CD4-positive, alpha-beta T cell treated with Interleukin-15 for 4 hours (primary cell): ENCODE measurements at places on chromosomes 1 and 21.

DNA sequence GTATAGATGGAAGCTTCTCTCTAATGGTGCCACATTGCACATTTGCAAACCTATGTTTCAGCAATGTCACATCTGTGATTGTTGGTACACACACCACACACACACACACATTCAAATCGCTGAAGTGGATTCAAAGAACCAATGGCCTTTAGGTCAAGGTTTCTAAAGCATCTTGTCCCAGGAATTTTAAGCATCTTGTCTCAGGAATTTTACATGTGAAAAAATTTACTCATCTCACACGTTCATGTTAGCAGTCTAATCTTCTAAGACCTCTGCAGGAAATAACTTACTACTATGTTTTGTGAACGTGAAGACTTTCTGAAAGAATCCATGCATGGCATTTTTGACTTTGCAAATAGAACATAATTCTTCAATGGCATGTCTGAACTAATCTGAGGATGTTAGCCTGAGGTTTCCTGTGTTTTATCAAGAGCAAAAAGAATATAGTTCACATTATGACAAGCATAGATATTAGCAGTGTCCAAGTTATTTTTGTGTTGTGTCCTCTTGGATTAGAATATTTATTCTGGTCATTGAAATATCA lies 125.1 kb downstream of the CYYR1 start:
- DNase-seq, result no peak

- DNase-seq, result no peak
Measured at GRCh38 chr1:63643926-63644325, 50.7 kb downstream of the PGM1 start.

DNA sequence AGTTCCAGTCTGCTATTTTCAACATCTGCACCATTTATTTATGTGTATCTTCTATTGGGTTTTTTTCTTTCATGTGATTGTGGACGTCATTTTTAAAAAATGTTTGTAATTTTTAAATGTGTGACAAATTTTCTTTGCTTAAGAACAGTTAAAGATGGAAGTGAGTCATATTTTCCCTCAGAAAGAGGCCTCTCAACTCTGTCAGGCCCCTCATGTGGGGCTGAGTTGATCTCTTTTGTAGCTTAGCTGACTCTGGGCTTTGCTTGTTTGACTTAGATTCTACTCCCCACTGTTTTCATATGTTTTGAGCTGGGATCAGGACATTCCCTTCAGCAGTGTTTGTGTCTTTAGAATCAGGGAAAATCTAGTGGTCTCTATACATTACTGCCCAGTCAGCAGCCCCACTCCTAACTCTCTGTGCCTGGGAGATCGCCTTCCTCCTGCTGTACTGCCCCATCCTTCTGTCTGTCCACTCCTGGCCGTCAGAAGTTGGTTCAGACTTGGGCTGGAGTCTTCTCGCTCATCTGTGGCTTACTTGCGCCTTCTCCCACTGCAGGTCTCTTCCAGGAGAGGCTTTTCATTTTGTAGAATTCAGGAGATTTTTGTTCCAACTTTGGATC lies 137.4 kb downstream of the DYRK1A start:
- DNase-seq, result no peak

DNA sequence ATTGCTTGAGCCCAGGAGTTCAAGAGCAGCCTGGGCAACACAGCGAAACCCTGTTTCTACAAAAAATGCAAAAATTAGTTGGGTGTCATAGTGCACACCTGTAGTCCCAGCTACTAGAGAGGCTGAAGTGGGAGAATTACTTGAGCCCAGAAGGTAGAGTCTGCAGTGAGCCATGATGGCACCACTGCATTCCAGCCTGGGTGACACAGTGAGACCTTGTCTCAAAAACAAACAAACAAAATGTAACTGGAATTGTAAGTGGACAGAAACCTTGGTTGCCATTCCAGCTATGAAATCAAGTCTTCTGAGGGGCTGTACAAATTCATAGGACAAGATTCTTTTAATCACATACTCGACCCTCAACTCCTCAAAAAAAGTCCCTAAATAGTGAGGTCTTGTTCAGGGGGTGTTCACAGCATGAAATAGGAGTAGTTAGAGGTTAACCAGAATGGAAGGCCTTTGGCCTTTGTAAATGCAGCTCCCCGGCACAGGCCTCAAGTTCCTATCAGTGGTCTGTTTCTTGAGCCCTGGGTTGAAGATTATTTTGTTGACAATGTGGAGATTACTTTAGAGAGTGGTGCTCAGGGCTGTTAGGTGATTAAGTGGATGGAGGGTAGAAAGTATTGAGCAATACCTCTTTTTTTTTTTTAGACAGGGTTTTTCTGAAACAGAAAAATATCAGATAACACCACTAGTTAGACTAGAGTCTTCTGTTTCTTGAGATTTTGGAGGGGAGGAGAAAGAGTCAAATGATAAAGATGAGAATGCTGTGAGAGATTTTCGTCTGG lies 138.7 kb upstream of the ZNF648 start:
- DNase-seq, result no peak

DNA sequence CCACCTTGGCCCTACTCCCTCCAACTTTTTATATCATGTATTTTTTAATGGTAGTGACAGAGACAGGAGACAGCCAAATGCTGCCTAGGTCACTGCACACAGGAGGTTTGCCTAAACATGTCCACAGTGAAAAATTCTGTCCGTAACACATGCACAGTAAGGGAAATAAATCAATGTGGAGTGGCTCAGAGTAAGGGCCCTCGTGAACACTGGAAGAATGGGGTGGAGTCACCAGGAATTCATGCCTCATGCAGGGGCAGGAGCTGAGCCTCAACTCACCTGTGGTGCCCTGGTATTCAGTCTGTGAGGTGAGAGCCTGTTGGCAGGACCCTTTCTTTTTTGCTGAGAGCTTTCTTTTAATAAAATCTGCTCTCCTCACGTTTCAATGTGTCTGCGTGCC lies 289.1 kb downstream of the TGFB2 start:
- DNase-seq, result no peak

DNA sequence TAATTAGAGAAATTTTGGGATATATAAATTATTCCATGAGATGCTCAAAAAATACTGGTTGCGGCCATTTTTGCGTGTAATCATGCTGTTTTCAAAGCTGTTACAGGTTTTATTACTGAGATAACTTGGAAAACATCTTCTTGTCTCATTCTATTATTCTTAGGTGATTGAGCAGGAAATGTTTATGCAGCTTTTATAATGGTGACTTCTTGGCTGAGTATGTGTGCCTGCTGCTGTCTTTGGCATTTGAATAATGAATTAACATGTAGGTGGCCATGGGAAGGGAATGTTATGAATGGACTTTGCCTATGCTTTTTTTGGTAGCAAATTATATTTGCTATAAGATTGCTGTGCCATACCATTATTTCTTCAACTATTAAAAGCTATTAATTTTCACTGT lies 52.5 kb downstream of the RASAL2 start:
- no peak for DNase-seq

GRCh38 chr1:156146020-156146768 lies 7.2 kb upstream of the SEMA4A start:
- DNase-seq, result peak; percentile 79

- no peak for DNase-seq
Measured at GRCh38 chr1:93993731-93994130, 84.5 kb upstream of the GCLM start.

- no peak for DNase-seq
Measured at GRCh38 chr1:208179961-208180409, 64.2 kb downstream of the PLXNA2 start.

DNA sequence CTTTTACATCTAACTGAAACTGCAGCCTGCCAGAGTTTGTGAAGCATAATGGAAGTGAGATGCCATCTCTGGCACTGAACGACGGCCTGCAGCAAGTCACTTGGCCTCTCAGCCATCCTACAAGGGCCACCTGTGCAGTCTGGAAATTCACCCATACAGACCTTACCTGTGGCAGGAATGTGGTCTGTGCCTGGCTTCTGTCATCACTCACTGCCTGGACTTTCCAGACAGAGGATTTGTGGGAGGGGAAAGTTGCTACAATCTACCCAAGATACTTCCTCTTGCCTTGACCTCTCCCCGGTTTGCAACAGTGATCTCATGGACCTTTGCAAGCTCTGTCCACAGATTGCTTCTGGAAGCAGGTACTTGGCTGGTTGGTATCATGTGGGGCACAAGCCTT lies 58.4 kb upstream of the ATP1B1 start:
- no peak for DNase-seq

DNA sequence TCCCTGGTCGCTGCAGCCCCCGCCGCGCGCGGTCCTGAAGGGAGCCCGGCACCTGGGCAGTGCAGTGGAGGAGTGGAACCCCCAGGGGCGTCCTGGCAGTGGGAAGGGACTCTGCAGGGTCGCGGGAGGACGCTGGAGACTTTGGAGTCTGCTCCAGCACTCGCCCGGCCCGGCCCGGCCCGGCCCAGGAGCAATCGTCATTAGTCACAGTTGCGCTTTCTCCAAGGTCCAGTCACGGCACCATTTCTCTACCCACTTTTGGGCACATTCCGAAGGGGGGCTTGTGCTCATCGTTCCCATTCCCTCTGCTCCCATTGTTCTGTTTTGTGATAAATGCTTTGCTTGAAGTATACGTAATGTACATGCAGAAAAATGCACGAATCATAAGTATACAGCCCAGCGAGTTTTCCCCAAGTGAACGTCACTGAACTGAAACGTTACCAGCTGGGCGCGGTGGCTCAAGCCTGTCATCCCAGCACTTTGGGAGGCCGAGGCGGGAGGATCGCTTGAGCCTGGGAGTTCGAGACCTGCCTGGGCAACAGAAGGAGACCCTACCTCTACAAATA lies 999 bp downstream of the THAP3 start:
- no peak for DNase-seq

DNA sequence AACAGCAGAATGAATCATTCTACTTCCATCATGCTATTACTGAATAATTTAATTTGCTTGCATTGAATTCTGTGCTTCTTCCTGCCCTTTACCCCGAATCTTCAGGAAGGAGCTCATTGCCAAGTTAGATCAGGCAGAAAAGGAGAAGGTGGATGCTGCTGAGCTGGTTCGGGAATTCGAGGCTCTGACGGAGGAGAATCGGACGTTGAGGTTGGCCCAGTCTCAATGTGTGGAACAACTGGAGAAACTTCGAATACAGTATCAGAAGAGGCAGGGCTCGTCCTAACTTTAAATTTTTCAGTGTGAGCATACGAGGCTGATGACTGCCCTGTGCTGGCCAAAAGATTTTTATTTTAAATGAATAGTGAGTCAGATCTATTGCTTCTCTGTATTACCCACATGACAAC lies 44.2 kb downstream of the MAP3K7CL start:
- DNase-seq, result no peak

GRCh38 chr1:220544901-220545303 lies 17.0 kb downstream of the MARK1 start:
- DNase-seq, result no peak

GRCh38 chr21:42829954-42830353 lies 49.4 kb downstream of the WDR4 start:
- DNase-seq, result no peak

GRCh38 chr1:51454554-51454953 lies 64.5 kb downstream of the EPS15 start:
- no peak for DNase-seq

- no peak for DNase-seq
Measured at GRCh38 chr21:31317688-31318087, 26.4 kb downstream of the TIAM1 start.

- no peak for DNase-seq
Measured at GRCh38 chr1:15460708-15461095, 4.2 kb downstream of the CELA2A start.

- DNase-seq, result no peak
Measured at GRCh38 chr1:33080373-33080772, 580 bp upstream of the AZIN2 start.

- DNase-seq, result no peak
Measured at GRCh38 chr1:205317311-205317917, 4.1 kb downstream of the NUAK2 start.

- DNase-seq, result no peak
Measured at GRCh38 chr1:66374148-66374547, 159.8 kb upstream of the SGIP1 start.

GRCh38 chr1:117814856-117815797 lies 114.3 kb downstream of the GDAP2 start:
- DNase-seq, result no peak

DNA sequence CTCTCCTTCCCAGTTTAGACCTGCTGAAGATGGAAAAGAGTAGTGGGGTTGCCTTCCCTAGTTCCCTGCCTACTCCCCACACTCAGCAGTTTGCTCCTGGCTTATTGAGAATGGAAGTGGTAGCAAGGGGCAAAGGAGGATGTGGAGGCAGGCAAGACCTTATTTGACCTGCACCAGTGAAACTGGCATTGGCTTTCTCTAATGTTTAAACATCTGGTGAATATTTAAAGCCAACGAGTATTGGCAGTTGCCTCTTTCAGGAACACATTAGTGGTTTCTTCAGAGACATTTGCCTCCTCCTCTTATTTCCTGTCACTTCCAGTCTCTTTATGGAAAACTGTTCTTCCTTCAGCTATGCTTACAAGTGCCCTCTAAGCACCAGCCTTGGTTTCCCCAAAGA lies 62.4 kb upstream of the VAV3 start:
- no peak for DNase-seq

- no peak for DNase-seq
Measured at GRCh38 chr1:220341126-220341525, 68.9 kb upstream of the RAB3GAP2 start.

GRCh38 chr1:205989786-205990185 lies 13.4 kb downstream of the RAB7B start:
- no peak for DNase-seq

DNA sequence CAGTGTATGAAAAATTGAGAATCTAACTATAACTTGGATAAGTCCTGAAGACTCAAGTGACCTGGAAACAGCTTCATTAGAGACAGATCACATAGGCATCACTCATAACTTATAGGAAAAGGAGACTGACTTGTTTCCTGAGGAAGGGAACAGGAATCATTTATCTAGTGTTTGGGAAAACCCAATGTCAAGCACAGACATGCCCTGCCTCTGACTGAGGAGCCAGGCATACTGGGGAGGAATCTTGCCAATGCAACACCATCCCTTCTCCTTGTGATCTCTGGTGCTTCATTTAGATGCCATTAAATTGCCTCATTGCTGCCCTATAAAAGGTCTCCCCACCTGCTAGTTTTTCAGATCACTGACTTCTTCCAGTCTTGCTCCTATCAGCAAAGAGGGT lies 10.3 kb downstream of the LCE4A start:
- no peak for DNase-seq

- no peak for DNase-seq
Measured at GRCh38 chr1:211737115-211738035, 62.0 kb upstream of the NEK2 start.

- no peak for DNase-seq
Measured at GRCh38 chr1:7719468-7720094, 51.5 kb upstream of the VAMP3 start.

DNA sequence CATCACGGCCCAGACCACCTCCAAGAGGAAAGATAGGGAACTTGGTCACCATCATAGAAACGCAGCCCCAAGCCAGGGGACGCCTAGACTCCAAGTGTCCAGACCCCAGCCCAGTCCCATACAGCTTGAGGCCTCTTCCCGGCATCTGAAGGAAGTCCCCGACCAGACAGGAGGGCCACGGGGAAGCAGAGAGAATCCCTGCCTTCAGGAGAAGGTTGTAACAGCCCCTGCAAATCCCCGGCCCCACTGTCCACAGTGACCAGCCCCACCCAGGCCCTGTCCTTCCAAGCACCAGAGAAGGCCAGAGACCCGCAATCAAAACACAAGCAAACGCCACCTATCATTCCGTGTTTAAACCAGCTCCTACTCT lies 1.7 kb downstream of the SLC19A1 start:
- DNase-seq, result no peak

- no peak for DNase-seq
Measured at GRCh38 chr1:33424610-33425009, 6.3 kb downstream of the PHC2 start.

- DNase-seq, result peak; percentile 33
Measured at GRCh38 chr1:16921391-16922185, at the start of gene CROCC. TSS of gene CROCC (plus strand) at chr1:16921931. CDS start at chr1:16922019, 88 bp downstream.

- DNase-seq, result no peak
Measured at GRCh38 chr21:25658427-25659035, 19.5 kb downstream of the JAM2 start.
